ENCODE measurements at places on chromosomes 7 and 10. TPM values are rescaled to one million over a fixed set of nuclear protein-coding genes. Genes with fewer than 3 reads are reported as not detected.

DNA sequence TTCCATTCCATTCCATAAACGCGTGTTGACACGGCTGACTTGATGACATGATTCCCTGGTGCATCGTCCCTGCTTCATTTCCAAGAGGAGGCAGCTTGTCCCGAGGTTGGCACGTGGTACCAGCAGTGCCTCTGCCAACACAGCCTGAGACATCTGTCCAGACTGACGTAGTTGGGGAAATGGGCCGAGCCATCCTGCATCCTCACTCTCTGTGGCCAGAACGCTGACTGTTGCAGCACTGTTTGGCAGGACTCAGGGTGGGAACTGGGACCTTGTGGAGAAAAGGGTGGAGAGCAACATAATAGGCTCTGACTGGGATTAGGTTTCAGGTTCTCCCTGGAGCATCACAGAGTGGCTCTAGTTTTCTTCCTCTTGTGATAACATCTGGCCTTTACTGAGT is 118.6 kb upstream of the BTBD16 start:
- no peak overlapping the region for H3K27ac ChIP-seq
- H3K27me3 ChIP-seq, result no peaks in the 10 kb centered on the region
- no peak overlapping the region for H3K4me3 ChIP-seq
- no peaks in the 10 kb centered on the region for H3K4me1 ChIP-seq
- DNase-seq, result no peak

DNA sequence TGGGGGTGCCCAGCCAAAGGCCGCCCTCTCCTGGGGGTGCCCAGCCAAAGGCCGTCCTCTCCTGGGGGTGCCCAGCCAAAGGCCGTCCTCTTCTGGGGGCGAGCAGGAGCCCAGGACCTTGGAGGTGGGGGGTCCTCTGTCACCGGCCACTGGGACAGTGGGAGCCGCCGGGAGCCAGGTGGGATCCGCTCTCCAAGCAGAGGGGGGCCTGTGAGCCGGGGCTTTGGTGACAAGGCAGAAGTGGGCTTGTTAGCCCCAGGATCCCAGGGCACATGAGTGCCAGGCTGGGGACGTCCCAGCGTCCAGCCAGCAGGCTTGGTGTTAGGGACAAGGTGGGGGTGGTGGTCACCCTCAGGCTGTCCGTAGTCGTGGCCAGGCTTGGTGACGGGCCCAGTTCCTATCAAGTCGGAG is 29.4 kb upstream of the UTF1 start:
- no peak overlapping the region for H3K4me3 ChIP-seq
- H3K27me3 ChIP-seq, result no peaks in the 10 kb centered on the region
- DNase-seq, result no peak

- no peak overlapping the region for H3K27ac ChIP-seq
These were observed 115.8 kb upstream of the VSTM2A start for GRCh38 chr7:54426406-54426805.

DNA sequence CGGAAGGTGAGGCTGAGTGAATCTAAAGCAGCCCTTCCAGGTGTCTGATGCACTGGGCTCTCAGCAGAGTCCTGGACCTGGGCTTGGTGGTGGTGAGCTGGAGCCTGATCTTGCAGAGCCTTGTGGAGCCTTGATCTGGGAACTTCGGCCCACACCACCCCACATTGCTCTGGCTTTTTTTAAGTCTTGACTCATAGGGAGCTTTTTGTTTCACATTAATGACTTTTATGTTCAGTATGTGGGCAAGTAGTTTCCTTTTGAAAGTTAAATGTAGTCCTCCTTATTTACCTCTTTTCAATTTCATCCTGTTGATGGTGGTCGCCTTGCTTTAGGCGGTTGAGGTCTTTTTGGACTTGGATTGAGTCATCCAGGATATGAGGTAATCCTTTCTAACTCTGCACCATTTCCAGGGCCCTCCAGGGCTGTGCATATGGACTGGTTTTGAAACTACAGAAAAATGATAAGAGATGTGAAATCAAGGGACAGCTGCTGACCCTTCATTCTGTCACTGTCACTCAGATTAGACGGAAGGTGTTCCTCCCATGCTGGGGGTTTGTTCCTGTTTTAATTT is 2.9 kb upstream of the NRAP start:
- H3K27me3 ChIP-seq, result no peaks in the 10 kb centered on the region
- DNase-seq, result no peak
- H3K4me3 ChIP-seq, result no peak overlapping the region
- no peaks in the 10 kb centered on the region for H3K36me3 ChIP-seq
- no peaks in the 10 kb centered on the region for H3K4me1 ChIP-seq
- H3K27ac ChIP-seq, result no peak overlapping the region

GRCh38 chr10:13984647-13985155 is 346.0 kb downstream of the FRMD4A start:
- H3K4me1 ChIP-seq, result no peaks in the 10 kb centered on the region
- no peak overlapping the region for H3K27ac ChIP-seq
- H3K27me3 ChIP-seq, result no peaks in the 10 kb centered on the region

DNA sequence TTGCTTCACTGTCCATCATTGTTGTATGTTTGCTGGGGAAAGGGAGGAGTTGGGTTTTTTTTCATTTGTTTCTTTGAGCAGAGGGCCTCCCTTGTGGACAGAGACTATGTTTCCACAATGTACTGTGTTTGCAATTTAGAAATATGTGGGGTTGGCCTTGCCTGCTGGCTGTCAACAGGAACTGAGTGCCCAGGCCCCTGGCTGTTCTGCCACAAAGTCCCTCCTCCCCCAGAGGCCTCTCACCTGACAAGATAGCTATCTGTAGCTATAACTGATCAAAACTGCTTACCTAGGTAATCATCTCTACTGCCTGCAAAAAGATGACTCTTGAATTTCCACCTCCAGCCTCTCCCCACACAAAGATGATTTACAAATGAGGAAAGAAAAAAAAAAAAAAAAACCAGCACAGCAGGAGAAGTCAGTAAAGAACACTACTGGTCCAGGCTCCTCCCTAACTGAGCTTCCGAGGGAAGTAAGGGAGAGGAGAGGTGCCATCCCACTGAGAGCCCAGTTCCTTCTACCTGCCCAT is 121.8 kb downstream of the SGMS1 start:
- no peak for DNase-seq
- H3K36me3 ChIP-seq, result no peaks in the 10 kb centered on the region
- no peak overlapping the region for H3K4me3 ChIP-seq
- H3K27ac ChIP-seq, result no peak overlapping the region

GRCh38 chr10:16843252-16843870 is 26.1 kb upstream of the RSU1 start:
- DNase-seq, result no peak
- H3K36me3 ChIP-seq, result no peaks in the 10 kb centered on the region
- no peaks in the 10 kb centered on the region for H3K4me1 ChIP-seq
- H3K27ac ChIP-seq, result no peak overlapping the region
- no peaks in the 10 kb centered on the region for H3K27me3 ChIP-seq
- H3K4me3 ChIP-seq, result no peak overlapping the region

The ZNF853 gene
- total RNA-seq, result 9.0 TPM

The RTKN2 gene
- 11.5 TPM for total RNA-seq
